ENCODE measurements at places on chromosomes 16 and 17. TPM values are rescaled to one million over a fixed set of nuclear protein-coding genes. Genes with fewer than 3 reads are reported as not detected.

GRCh38 chr17:82333279-82334171, at the start of gene SECTM1:
SECTM1 (minus strand) TSS chr17:82333766; CDS start chr17:82327240, 6,526 bp downstream.
- H3K27ac ChIP-seq, result peak within 1 kb of the TSS; percentile 83
- DNase-seq, result peak; percentile 66
- H3K36me3 ChIP-seq, result no peaks in the 10 kb centered on the region
- peak within 1 kb of the TSS; percentile 70 for H3K4me3 ChIP-seq
- H3K27me3 ChIP-seq, result peaks cover 51% of the 10 kb centered on the region
- peaks cover 58% of the 10 kb centered on the region for H3K4me1 ChIP-seq

GRCh38 chr16:54934481-54935265, 4.0 kb downstream of the IRX5 start:
- H3K4me1 ChIP-seq, result peaks cover 59% of the 10 kb centered on the region
- peak overlapping the region; percentile 85 for H3K4me3 ChIP-seq
- DNase-seq, result no peak
- H3K27me3 ChIP-seq, result peaks cover 87% of the 10 kb centered on the region
- H3K27ac ChIP-seq, result peak overlapping the region; percentile 92
- peaks cover 6% of the 10 kb centered on the region for H3K36me3 ChIP-seq

DNA sequence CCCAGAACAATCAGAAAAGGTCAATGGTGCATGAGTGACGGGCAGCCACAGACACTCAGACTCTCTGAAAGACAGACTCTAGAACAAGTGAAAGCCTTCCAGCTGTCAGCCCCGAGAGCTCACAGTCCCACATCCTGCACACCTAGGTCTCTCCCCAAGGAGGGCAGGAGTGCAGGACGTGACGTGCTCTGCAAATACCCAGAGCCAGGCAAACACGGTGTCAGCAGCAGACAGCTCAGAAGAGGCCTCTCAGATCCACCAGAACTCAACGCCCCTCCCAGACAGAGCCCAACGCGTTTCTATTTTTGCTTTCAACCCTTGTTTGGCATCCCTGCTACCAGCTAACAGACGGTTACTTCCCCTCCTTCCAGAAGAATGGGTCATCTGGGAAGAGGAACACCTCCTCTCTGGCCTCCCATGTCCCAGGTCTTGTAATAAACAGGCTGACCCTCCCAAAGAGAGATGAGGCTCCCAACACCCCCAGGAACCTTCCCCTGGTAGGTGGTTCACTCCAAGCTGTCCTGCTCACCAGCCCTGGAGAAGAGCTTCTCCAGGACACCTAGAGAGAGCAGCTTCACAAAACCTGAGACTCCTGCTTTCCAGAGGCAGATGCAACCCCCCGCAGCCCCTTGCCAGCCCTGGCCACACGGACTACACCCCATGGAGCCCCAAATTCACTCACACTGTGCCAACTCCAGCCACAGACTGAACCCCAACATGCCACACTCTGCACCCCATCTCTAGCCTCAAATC, 7.6 kb downstream of the PITPNM3 start:
- H3K36me3 ChIP-seq, result no peaks in the 10 kb centered on the region
- peak overlapping the region; percentile 38 for H3K27ac ChIP-seq
- peaks cover 16% of the 10 kb centered on the region for H3K4me1 ChIP-seq
- peaks cover 18% of the 10 kb centered on the region for H3K27me3 ChIP-seq
- DNase-seq, result no peak

SCN4A gene
- total RNA-seq, result 1.2 TPM

Measured in left ventricle myocardium inferior (tissue), 1 donor.